ENCODE measurements at places on chromosomes 16 and 17.

- DNase-seq = no peak
Observed at GRCh38 chr17:2889256-2889655, 93.0 kb downstream of the RAP1GAP2 start.

DNA sequence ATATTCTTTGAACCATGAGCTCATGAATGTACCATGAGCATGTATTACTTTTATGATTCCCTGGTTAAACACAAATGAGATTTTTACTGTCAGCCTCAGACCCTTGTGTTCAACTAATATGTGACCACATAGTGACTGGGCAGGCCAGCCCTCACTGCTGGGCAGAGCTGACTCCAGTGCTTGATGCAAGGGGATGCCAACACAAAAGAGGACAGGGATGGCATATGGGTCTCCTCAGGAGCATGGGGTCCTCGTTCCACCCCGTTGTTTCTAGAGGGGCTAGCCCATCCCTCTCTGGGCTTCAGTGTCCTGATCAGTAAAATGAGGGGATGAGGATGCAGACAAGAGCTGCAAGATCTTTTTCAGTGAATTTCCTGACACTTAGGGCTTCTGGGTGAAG is 19.3 kb downstream of the CFAP20 start:
- no peak for DNase-seq

DNA sequence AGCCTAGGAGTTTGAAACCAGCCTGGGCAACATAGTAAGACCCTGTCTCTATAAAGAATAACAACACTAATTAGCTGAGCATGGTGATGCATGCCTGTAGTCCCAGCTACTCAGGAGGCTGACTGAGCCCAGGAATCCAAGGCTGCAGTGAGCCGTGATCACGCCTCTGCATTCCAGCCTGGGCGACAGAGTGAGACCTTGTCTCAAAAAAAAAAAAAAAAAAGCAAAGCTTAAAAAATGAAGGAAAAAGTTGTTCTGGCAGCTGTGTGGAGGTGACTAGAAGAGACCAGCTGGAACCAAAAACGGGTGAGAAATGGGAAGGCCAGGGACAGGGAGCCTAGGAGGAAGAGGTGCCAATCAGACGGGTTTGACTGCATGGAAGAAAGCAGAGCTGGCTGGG is 4.2 kb downstream of the BCL7C start:
- DNase-seq = no peak

GRCh38 chr17:63653050-63653449 is 30.8 kb downstream of the MAP3K3 start:
- no peak for DNase-seq

DNA sequence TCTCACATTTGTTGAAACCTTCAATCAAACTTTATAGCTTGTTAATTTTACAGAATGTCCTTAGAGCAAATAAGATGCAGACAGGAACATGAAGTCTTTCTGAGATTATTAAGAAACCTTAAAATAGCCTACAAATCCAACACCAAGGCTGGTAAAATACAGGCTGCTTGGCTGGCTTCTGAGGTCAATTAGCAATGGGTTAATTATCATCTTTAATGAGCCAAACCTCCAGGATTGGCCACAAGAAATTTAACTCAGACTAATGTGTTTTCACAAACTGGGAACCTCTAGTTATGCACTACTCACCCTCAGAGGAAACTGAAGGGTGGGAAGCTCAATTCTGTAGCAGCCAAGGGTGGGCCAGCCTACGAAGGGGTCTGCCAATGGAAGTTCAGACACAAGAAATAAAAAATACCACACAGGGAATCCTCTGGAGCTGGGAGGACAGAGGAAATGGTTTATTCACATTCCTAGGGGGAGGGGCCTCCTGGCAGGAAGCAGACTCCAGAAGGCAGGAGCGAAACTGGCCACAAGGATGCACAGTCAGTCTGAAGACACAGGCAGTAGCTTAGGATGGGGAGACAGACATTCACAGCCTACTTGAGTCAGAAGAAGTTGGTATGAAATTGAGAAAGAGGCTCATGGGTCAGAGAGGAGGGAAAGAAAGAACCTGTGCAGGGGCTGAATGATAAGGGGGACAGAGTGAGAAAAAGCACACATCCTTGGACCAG is 36.1 kb downstream of the HIC1 start:
- DNase-seq = no peak

Measured in NCI-H2227 treated with DMSO at 0.1 percent for 48 hours (cell line).